Coronary artery (tissue), 2 donors: ENCODE measurements at places on chromosomes 5 and 9.
A peak's percentile ranks its signal among the peaks of the same experiment; 100 is the strongest.

- peak; percentile 24 for DNase-seq
These were observed 138.2 kb downstream of the NSG2 start for GRCh38 chr5:174183701-174184100.

- no peak for DNase-seq
These were observed 2.3 kb downstream of the KCNMB1 start for GRCh38 chr5:170386743-170387395.

- DNase-seq, result no peak
These were observed 104.9 kb upstream of the FTMT start for GRCh38 chr5:121746763-121747162.

DNA sequence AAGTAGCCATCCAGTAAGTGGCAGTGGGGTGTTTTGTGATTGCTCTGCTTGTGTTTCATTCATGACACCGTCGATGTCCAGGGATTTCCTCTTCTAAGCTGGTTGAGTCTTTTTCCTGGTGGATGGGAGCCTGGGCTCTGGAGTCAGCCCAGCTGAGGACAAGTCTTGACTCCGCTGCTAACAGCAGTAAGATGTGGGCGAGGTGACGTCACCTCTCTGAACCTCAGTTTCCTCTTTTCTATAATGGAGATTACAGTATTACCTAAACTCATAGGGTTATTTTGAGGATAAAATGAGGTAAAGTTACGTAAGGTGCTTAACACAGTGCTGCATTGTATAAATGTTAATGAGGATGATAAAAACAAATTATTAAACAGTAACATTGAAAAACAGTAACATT, 21.3 kb downstream of the FGF1 start:
- peak; percentile 7 for DNase-seq

DNA sequence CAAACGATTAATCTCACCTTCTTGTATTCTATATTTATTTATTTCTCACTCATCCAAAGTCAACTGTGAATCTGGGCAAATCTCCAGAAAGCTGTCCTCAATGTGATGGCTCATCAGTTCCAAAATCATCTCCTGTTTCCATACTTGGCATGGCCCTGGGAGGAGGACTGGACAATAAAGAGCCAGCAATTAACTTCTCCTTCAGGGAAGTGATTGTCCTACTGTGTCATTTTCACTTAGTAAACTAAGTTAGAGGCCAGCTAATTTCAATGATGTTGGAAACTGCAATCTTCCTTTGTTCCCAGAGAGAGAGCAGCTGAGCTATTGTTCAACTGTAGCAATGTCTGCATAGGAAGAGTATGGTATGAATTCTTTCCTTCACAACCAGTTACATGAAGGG, 17.5 kb downstream of the CDH12 start:
- DNase-seq, result no peak

DNA sequence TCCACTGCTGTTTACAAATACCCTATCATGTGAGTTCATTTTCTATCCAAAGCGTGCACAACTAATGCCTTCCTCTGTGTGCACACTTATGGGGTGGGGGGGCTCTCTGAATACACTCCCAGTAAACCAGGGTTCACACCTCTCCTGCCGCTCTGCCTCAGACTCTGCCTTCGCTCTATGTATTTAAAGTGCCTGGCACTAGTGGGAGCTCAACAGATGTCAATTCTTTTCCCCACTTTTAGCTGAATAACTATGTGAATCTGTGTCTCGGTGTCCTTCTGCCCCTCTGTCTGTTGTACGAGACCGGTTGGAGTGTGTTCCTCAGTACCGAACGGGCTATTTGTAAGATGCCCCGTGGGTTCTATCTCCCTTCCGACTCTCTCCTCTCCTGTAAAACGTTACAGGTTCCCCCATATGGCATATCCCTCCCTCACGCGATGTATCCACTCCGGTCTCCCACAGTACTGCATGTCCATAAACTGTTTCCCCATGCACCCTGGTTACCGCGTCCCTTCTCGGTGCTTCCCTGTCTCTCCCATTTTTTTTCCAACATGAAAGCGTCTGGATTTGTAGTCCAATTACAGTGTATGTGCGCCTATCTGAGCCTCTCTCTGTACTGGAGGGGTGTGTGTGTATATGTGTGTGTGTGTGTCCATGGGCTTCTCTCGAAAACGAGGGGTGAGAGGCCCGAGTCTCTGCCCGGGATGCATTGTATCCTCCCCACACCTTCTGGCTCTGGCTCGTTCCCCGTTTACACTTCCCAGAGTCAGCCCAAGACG, 1.6 kb downstream of the ELL2 start:
- peak; percentile 77 for DNase-seq

GRCh38 chr5:124157320-124157719, 589.1 kb downstream of the ZNF608 start:
- no peak for DNase-seq

DNA sequence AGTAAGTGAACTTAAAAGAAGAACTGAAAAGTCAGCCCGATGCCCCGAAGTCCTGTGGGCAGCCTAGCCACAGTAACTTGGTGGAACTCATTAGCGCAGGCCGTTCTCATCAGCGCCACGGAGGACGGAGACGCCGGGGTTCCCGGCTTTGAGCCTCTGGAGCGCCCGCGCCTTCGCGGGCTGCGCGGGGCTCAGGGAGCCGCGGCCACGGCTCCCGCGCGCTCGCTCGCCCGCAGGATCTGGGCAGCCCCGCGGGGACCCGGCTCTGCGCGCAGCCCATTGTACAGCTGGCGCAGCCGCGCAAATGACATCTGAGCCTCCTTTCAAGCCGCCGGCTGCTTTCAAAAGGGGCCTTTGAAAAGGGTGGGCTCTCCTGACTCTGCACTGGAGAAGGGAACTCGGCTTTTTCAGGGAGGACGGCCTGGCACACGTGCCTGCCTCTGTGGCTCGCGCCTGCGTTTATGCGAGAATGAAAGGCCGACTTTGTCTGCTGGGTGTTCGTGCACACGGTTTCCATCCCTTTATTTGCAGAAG, 40.7 kb downstream of the TLR4 start:
- no peak for DNase-seq

DNA sequence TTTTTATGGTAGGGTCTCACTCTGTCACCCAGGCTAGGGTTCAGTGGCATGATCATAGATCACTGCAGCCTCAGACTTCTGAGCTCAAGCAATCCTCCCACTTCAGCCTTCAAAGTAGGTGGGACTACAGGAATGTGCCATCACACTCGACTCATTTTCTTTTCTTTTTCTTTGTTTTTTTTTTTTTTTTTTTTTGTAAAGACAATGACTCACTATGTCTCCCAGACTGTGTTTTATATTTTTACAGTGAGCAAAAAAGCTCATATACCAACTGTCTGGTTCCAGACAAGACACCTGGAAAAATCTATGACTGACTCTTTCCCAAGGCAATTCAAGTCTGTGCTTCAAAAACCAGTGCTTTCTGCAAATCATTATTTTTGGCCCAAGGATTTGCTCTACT, 10.8 kb upstream of the FOXD1 start:
- DNase-seq, result no peak

- DNase-seq, result no peak
These were observed 71.4 kb downstream of the MED27 start for GRCh38 chr9:132008184-132008803.

GRCh38 chr5:411728-412127, 31.2 kb upstream of the EXOC3 start:
- DNase-seq, result no peak

DNA sequence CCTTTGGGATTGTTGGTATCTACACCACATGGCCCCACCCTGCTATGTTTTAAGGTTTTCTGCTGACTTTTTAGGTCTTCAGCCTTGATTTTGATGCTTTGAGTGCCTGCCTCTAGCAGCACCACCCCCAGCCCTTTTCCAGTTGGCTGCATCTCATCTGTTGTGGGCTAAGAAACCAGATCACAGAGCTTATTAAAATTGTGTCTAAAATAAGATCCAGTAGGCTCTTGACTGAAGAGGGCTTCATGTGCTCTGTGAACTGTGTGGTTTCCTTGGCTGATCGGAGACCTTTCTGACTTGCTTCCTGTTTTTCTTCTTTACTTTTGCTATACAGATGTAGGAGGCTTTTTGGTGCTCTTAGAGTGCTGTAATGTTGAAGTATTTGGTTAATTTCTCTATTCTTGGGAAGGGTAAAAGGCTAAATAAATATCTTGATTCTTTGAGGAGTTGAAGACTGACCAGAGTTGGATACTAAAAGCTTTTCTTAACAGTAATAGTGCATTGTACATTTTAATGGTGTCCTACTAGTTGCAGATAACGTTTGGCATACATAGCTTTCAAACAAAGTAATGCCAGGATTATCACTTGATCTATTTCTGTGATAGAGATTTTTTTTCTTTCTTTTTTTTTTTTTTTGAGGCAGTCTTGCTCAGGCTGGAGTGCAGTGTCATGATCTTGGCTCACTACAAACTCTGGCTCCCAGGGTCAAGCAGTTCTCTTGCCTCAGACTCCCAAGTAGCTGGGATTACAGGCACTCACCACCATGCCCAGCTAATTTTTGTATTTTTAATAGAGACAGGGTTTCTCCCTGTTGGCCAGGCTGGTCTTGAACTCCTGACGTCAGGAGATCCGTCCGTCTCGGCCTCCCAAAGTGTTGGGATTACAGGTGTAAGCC, 4.5 kb downstream of the UBE2D2 start:
- no peak for DNase-seq

DNA sequence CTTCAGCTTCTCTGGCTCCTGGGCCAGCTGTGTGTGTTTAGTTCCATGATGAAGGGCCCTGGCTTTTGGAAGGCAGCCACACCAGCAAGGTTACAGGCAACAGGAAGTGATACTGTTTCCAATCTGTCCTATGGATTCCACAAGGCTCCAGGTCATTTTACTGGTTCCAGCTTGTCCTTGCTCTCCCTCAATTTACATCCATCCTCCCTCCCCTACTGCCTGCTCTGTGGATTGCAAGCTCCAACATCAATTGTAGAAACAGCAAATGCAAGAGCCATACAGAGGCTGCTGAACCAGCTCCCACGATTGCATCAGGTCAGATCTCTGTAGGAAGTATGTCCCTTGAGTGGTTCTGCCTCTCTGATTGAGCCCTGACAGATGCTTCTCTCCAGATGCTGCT, 409.8 kb downstream of the NTRK2 start:
- no peak for DNase-seq

GRCh38 chr5:6729386-6730310, 16.4 kb downstream of the TENT4A start:
- DNase-seq, result no peak

DNA sequence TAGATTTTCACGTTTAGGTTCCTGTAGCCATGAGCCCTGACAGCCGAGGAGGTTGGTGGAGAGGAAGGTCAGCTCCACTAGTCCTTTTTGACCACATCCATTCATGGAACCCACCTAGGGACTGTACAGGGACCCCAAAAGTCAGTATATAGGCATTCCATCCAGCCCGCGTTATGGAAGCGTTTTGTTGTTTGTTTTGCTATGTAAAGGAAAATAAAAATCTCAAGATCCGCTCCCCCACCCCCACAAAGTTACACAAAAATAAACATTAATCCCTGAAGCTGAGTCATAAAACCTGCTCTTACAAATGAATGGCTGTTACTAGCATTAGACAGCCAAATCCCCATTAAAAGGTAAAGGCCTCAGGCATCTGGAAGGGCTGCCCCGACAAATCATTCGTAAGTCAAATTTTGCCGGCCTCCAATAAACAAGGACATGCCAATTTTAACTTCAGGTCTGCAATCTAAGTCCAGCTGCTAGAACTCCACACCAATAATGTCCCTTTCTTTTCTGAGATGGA, 292.9 kb downstream of the MED10 start:
- DNase-seq, result no peak

GRCh38 chr5:141628175-141628788, 8.4 kb downstream of the HDAC3 start:
- no peak for DNase-seq

GRCh38 chr5:43985411-43985810, 382.4 kb downstream of the NNT start:
- no peak for DNase-seq

DNA sequence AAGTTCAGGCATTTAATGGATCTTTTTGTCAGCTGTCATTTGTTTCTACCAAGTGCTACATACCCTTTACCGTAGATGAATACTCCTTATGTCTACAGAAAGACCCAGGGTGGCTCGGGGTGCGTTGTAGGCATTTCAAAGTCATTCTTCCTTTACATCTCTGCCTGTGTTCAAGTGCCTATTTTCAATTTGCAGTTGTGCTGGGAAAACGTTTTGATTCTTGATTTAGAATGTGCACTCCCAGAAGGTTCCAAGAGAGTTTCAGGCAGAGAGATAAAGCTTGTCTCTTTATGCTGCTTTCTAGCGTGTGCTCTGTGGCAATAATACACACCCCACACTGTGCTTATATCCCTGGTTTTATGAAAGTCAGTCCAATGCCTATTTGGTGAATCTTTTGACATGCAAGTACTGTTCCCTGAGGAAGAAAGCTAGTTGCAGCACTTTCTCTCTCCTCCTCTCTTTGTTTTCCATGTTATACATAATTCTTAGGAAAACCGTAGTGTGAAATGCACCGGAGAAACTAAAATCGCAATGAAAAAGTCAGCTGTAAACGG, 828.1 kb upstream of the ZNF608 start:
- DNase-seq, result no peak

- peak; percentile 97 for DNase-seq
These were observed 27.3 kb upstream of the IL17B start for GRCh38 chr5:149406203-149406978.
